ENCODE measurements at places on chromosomes 11 and 22.
A peak's percentile ranks its signal among the peaks of the same experiment; 100 is the strongest.

DNA sequence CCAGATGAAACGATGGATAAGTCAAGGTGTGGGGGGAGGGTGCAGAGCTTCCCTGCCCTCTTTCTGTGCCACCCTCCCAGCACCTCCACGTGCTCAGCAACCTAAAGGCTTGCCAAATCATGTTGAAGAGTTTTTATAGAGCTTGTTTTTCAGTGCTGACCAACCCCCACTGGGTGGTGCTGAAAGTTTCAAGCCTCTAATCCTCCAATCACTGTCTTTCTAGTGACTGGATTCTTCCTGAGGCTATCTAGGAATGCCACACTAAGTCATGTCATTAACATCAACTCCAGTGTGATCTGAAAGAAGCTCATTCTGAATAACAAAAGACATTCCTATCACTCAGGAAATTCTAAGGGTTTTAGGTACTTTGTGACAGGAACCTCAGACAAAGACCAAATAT is 382.6 kb downstream of the DYNC2H1 start:
- DNase-seq, result no peak

DNA sequence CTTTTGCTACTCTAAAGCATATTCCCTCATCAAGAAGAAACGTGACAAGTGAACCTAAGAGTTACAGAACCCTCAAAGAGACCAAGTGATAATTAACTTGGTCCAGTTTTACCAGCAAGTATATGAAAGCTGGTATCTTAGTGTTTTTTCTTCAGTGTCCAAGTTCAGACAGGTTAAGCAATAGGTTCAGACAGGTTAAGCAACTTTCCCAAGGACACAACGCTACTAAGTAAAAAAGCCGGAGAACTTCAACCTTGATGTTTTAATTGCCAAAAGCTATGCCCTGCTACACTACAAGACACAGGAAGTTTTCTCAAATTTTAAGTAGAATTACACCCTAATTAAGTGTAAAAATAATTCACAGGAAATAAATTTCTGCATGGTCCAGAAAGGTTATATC is 30.0 kb upstream of the ARHGAP32 start:
- DNase-seq, result no peak

- DNase-seq, result no peak
Measured at GRCh38 chr11:81886406-81887075, 847.1 kb downstream of the FAM181B start.

- no peak for DNase-seq
Measured at GRCh38 chr22:29503811-29504372, 23.9 kb downstream of the NEFH start.

GRCh38 chr22:38700270-38700788 is 414 bp downstream of the JOSD1 start:
- peak; percentile 46 for DNase-seq

DNA sequence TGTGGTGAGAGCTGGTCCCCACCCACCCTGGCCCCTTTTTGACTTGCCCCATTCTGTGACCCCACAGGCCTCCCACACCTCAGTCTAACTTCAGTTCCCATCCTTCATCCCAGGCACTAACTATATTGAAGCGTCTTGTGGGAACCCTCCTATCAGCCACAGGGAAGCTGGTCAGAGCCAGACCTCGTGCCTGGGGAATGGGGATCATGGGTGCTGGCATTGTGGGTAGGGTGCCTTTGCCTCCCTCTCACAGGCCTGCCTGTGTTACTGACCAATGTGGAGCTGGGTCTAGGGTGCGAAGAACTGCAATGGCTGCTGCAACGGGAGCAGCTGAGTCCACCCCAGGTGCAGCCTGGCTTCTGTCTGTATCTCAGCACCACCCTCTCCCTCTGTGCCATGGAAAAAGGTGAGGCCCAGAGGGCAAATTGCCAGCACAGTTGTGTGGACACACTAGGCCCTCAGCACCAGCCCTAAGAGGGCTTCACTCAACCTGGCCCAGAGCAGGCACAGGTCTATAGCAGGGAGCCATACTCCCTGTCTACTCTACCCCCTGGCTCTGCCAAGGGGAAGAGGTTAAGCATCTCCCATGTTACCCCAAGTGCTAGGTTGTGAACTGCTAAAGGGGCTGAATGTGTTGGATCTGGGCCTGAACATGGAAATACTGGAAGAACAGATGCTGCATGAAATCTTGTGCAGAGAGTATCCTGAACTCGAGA is 37.3 kb downstream of the RRP8 start:
- no peak for DNase-seq

GRCh38 chr11:122269824-122270223 is 153.8 kb upstream of the BLID start:
- DNase-seq, result no peak

DNA sequence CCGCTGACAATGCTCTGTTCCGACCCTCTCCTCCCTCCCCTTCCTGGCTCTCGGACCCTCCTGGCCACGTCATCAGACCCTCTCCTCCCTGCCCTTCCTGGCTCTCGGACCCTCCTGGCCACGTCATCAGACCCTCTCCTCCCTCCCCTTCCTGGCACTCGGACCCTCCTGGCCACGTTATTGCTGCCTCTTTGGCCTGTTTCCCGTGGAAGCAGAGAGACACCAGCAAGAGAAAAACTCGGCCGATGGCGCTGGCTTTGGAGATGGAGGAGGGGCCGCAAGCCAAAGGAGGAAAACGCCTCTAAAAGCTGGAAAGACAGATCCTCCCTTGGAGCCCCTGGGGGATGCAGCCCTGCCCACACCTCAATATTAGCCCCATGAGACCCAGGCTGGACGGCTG is 463.3 kb downstream of the BRD1 start:
- DNase-seq, result no peak

DNA sequence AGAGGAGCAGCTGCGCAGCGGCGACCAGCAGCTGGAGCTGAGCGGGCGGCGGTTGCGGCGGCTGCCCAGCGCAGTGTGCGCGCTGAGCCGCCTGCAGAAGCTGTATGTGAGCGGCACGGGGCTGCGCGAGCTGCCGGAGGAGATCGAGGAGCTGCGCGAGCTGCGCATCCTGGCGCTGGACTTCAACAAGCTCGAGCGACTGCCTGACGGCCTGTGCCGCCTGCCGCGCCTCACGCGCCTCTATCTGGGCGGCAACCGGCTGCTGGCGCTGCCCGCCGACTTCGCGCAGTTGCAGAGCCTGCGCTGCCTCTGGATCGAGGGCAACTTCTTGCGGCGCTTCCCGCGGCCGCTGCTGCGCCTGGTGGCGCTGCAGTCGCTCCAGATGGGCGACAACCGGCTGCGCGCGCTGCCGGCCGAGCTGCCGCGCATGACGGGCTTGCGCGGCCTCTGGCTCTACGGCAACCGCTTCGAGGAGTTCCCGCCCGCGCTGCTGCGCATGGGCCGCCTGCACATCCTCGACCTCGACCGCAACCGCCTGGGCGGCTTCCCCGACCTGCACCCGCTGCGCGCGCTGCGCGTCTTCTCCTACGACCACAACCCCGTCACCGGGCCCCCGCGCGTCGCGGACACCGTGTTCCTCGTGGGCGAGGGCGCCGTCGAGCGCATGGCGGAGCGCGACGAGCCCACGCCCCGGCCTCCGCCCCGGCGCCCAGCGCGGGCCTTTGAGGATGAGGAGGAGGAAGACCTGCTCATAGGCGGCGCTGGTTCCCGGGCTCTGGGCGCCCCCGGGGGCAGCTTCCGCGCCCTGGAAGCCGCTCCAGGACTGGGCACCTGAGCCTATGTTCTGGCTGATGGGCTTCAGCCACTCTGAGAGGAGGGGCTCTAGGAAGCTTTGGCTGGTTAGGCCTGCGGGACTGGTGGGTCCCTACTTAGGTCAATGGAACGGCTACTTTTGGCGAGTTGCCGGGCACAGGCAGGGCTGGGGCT is 787 bp downstream of the LRRC10B start:
- peak; percentile 66 for DNase-seq

GRCh38 chr11:86592659-86593451 is 79.6 kb downstream of the ME3 start:
- DNase-seq, result peak; percentile 48

GRCh38 chr11:64583296-64584262 is 7.4 kb upstream of the SLC22A12 start:
- DNase-seq, result no peak

Measured in skin of body (tissue), 3 donors.